ENCODE measurements at places on chromosomes 6 and 20. TPM values are rescaled to one million over a fixed set of nuclear protein-coding genes. Genes with fewer than 3 reads are reported as not detected.
A peak's percentile ranks its signal among the peaks of the same experiment; 100 is the strongest.

GRCh38 chr20:57759724-57760123 is 49.9 kb upstream of the PMEPA1 start:
- no peak for DNase-seq

GRCh38 chr6:150248300-150248699 is 105.5 kb downstream of the PPP1R14C start:
- DNase-seq = no peak

- DNase-seq = peak; percentile 67
Observed at GRCh38 chr6:158737710-158738615, 81.2 kb downstream of the EZR start.

DNA sequence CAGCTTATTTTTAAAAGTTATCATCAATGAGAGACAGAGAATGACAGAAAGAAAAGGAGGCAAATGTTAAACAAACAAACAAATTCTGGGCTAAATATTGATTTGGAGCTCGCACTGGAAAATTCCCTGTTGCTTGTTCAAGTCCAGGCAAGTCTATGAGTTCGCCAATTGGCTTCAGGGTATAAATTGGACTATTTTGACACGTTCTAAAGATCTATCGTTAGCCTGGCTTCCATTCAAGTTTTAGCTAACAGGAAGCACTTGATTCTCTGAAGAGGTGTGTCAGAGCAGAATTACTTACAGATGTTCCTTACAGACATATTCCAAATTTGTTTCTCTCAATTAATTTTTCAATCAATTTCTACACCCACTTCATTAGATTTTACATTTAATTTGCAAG is 15.8 kb upstream of the RFPL4B start:
- peak; percentile 43 for DNase-seq

Gene TREML2
- not detected for total RNA-seq

- DNase-seq = no peak
Observed at GRCh38 chr20:41268402-41268801, 49.1 kb downstream of the ZHX3 start.

Gene NELFE
- total RNA-seq = 48.1 TPM

DNA sequence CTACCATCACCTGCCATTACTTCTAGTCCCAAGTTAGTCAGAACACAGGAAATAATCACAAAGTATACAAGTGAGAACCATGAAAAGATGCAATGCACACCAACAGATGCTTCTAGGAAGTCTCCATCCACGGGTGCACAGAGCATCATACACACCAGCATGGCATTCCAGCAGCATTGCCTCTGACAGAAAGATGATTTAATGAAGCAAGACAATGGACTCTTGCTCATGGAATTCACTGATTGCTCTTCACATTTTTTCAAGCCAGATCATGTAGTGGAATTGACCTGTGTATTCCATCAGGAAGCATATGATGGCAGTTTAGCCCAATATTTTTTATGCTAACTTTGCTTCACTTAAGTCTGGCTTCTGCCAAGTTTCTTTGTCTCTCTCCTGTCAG is 406.3 kb upstream of the RGS17 start:
- DNase-seq = no peak

DNA sequence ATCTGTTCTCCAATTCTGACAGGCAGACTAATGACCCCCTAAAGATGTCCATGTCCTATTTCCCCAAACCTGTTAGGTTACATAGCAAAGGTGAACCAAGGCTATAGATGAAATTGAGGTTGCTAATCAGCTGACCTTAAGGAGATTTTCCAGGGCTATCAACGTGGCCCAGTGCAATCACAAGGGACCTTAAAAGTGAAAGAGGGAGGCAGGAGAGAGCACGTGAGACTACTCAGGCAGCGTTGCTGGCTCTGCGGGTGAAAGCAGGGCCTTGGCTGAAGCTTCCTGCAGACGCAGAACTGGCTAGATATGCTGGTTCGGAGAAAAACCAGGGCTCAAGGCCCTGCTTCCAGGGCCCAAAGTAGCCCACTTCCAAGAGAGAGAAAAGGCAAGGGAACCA is 78.7 kb downstream of the NCOA7 start:
- no peak for DNase-seq

Measured in astrocyte (in vitro differentiated cells and primary cell).